ENCODE measurements at places on chromosomes 5 and 9.

DNA sequence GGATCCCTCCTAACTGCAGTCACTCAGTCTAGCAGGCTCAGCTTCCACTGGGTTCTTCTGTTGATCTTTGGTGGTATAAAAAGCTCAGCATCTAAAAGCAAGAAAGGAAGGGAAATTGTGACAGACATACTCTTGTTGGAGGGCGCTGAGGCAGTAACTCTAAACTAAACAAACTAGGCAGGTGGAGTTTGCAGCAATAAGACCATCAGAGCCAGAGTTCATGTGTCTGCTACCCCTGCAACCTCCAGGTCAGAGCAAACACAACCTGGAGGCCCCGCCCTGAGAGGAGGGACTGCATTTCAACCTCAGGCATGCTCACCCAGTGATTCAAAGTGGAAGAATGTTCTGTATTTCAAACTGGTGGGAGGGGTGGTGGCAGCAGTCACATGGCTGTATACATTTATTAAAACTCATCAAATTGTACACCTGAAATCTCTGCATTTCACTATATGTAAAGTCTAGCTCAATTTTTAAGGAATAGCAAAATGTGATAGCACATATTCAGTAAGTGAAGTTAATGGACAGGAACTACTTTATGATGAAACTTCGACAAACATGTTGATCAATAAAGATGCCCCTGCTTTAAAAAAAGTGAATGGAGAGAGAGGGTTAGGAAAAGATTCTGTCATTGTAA lies 7.1 kb downstream of the ACTL7A start:
- no peak for DNase-seq

GRCh38 chr5:146947181-146947941 lies 68.8 kb upstream of the PPP2R2B start:
- DNase-seq = peak; percentile 38

- DNase-seq = no peak
Observed at GRCh38 chr9:5557606-5558587, 47.6 kb downstream of the PDCD1LG2 start.

- DNase-seq = no peak
Observed at GRCh38 chr9:38154501-38155421, 85.7 kb upstream of the SHB start.

- DNase-seq = no peak
Observed at GRCh38 chr9:14294659-14295058, 19.3 kb downstream of the NFIB start.

DNA sequence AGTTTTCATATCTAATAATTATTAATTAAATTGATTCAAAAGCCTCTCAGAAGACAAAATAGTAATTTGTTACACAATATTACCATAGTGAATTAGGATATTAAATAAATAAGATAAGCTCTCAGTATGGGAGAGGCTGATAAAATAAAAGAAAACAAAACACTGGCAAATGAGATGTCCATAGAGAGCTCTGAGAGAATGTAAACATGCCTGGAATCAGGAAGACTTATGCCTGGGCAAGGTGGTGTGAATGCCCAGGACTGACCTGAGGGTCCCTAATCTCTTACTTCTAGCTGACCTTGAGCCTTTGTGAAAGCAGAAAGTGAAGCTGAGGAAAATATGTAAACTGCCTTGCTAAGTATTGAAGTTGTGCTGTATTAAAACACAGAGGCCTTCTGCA lies 616.5 kb downstream of the PTPRD start:
- DNase-seq = no peak
